ENCODE measurements at places on chromosomes 2 and 18.

DNA sequence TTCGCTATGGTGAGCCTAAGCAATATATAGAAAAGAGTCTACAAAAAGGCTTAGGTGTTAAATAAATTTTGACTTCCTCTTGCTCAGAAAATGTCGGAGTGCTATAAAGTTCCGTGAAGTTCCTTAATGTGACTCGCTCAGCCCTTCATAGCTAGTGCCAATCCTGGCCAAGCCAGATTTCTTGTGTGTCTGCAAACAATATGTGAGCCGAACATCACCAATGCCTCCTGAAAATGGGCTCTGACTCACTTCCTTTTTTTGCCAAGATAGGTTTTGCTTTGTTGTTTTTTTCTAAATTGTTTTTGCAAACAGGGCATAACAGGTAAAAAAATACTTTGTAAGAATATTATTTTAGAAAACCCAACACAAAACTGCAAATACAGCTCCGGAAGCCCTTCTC is 26.1 kb downstream of the CDC42EP3 start:
- DNase-seq = no peak

DNA sequence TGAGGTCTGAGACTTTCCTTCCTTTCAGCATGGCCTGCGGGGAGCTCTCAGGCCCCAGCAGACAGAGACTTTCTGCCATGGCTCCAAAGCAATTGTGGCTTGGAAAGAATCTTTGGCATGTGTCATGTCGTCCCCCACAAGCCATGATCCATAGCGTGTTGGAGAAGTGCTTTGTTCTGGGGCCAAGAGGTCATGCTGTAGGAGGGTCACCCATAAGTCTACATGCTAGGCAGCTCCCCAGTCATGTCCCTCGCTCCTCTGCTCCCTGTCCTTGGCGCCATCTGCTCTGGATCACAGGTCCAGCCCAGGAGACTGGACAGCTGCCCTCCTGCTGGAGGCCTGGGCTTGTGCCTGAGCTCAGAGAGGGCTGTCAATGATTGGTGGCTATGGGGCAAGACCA is 78.8 kb upstream of the LCLAT1 start:
- DNase-seq = no peak

DNA sequence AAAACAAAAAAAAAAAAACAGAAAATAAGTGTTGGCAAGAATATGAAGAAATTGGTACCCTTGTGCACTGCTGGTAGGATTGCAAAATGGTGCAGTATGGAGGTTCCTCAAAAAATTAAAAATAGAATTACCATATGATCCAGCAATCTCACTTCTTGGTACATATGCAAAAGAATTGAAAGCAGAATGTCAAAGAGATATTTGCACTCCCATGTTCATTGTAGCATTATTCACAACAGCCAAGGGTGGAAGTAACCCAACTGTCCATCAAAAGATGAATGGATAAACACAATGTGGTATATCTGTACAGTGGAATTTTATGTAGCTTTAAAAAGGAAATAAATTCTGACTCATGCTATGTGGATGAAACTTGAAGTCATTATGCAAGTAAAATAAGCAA is 72.8 kb upstream of the POU3F3 start:
- DNase-seq = no peak

DNA sequence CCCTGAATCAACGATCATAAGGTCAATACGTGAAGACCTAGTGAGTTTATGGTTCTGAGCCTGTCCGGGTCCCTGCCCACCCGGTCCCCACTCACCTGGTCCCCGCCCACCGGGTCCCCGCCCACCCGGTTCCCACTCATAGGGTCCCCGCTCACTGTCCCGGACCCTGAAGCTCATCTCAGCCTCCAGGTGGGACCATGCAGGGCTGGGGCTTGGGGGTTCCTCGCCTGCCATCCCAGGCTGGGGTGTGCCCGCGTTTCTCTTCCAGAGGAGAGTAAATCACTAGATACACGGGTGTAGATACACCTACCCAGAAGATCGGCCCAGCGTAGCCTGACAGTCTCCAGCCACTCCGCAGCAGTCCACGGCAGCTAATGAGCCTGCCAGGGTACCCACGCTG is 131.5 kb downstream of the MBP start:
- no peak for DNase-seq

GRCh38 chr2:54496920-54497319 is 40.8 kb downstream of the SPTBN1 start:
- no peak for DNase-seq

DNA sequence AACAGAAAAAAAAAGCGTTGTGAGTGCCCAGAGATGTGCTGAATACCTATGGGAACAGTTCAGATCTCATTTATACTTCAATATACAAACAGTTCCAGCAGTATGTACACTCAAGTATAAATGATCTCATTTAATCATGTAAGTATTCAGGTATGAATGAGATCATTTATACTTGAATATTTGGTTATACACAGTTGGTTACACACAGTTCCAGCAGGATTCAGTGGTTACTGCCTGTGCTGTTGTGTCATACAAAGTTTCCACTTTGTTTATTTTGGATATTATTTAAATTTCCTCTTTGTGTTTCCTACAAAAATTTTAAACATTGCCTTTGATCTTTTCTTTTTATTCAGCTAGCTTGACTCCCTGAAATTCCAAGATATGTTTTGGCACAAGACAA is 293.5 kb upstream of the SLC39A10 start:
- no peak for DNase-seq

DNA sequence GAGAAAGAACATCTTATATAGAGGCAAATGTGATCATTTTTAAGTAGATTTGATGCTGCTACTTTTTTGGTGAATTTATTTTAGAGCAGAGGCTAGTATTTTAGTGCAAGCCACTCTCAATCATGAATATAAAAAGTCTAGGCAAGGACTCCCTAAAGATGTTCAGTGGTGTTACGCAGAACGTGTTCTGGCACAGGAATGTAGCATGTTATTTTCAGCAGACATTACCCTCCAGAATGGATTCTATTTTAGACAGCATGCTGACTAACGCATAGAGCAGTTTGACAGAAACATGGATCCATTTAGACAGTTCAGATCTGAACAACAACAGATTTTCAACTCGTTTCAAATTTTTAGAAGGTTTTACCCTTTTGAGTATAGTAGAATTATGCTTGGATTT is 54.1 kb downstream of the DSC3 start:
- DNase-seq = no peak

All from stimulated activated CD4-positive, alpha-beta T cell treated with anti-CD3 and anti-CD28 coated beads, TNF-alpha, amount 100 ng/mL, for 1 hour (primary cell).